COR-L47 (cell line): ENCODE measurements at places on chromosomes 13 and 19.
A peak's percentile ranks its signal among the peaks of the same experiment; 100 is the strongest.

DNA sequence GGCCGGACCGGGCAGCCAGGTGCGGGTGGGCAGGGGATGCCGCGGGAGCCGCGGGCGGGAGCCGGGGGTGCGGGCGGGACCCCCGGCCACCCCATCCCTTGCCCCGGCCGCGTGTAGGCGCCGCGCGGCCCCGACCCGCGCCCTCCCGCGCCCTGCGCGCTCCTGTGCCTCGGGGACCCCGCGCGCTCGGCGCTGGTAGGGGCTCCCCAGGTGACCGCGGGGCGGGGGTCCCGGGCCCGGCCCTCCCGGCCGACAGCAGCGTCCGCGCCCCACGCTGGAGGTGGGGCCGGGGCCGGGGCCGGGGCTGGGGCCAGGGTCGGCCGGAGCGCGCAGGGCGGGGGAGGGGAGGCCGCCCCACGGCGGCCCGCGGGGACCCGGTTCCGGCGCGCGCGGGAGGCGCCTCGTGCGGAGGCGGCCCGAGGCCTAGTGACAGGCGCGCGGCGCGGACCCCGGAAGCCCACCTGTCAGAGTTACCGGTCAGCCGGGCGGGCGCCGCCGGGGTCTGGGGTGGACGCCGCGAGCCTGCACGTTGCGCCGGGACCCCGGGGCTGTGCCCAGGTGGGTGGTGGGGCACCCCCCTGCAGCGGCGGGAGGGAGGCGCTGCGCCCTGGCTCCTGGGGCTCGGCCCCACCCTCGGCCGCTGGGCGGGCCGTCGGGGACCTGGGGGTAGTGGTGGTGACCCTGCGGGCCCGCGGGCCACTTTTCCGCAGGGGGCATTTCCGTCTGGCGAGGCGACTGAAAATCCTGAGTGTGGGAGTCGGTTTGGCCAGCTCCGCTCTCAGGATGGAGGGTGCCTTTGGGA lies 518 bp downstream of the TFDP1 start:
- DNase-seq, result peak; percentile 18

DNA sequence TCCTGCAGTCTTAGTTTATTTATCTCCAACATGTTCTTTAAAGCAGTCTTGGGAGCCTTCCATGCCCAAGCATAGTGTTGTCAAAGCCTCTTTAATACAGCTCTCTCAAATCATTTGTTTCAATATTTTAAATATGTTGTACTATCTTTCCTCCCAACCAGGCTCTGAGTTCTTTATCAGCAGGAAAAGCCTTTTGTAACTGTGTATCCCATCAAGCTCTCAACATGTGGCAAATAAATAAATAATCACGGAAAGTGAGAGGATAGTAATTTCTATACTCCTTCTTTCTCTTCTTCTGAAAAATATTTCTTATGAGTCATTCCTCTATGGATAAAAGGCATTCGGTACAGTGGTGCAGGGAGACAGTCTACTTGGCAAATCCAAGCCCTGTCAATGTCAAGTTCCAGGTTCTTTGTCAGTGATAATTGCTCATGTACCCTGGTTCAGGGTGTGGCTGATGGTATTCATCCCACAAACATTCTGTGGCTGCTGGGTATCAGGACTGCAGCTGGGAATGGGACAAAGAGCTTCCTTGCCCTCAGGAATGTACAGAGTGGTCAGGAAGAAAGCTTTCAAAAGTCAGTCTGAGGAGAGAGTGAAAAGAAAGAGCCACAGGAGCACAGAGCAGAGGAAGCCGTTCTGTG lies 384.3 kb downstream of the EFNB2 start:
- DNase-seq, result peak; percentile 47

GRCh38 chr19:41893899-41894298 lies 10.9 kb downstream of the ARHGEF1 start:
- DNase-seq, result no peak

DNA sequence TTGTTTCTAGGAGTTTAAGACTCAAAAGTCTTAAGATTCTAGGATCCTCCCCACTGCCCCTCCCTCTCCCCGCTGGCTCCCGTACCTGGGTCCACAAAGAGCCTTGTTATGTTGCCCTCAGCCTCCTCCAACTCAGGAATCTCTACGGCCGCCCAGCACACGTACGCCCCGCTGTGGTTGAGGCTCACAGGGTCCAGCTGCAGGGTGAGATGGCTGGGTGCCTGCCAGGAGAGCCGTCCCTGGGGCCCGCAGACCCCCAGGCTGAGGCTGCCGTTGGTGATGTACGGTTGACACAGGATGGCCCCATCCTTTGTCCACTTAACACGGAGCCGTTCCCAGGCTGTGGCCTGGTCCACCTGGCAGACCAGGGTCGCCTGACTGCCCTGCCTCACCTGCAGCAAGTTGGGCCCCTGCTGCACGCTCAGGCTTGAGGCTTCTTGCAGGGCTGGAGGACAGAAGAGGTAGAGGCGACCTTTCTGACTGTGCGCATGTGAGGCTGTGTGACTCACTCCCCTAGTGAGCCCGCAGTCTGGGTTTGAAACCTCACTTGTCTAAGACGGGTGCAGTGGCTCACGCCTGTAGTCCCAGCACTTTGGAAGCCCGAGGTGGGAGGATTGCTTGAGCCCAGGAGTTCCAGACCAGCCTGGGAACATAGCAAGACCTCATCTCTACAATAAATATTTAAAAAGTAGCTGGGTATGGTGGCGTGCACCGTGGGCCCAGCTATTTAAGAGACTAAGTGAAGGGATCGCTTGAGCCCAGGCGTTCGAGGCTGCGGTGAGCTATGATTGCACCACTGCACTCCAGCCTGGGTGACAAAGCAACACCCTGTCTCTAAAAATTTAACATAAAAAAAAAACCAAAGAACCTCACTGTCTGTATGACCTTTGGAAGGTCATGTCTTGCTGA lies 4.0 kb downstream of the TMIGD2 start:
- DNase-seq, result no peak

- DNase-seq, result no peak
Observed at GRCh38 chr19:35908973-35909683, 1.0 kb upstream of the TYROBP start.

DNA sequence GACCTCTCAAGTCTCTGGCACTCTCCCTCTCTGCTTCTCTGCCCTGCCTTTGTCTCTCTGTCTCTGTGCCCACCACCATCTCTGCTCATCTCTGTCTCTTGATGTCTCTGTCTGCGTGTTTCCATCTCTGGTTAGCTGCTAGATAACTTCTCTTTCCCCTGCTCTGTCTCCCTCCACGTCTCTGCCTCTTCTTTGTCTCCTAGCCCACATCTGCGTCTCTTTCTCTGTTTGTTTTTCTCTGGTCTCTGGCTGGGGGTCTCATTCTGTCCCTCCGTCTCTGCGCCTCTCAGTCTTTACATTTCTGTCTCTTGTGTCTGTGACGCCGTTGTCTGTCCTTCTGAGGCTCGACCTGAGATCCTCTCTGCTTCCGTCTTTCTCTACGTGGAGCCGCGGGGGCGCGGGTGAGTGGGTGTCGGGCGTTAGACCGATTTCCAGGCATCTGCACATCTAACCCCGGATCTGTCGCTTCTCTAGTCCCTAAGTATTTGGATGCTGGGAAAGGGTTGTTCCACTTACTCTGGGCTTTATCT lies 386 bp downstream of the GIPR start:
- no peak for DNase-seq

DNA sequence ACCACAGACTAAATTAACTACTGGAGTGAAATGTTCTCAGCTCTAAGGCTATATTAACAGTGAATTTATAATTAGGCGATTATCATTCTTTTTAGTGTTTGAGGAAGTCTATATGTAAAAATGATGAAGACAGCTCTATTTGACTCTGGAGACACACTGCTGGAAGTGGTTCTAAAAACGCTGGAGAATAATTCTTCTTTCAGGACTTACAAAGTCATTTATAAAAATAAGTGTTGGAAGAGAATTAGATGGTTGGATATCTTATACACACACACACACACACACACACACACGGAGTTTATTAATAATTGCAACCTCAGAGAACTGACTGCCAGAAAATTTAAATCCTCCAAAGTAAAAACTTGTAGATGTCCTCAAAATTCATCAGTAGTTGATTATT lies 1171.3 kb downstream of the EFNB2 start:
- no peak for DNase-seq

GRCh38 chr19:49361438-49362047 lies 673 bp downstream of the TEAD2 start:
- no peak for DNase-seq

DNA sequence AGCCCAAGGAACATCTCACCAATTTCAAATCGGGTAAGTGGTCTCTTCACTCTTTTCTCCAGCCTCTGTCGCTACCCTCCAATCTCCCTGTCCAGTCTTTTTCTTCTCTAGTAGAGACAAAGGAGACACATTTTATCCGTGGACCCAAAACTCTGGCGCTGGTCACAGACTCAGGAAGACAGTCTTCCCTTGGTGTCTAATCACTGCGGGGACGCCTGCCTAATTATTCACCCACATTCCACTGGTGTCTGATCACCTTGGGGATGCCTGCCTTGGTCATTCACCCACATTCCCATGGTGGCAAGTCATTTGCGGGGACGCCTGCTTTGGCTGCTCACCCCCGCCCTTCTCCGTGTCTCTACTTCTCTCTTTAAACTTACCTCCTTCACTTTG lies 13.8 kb upstream of the OR10H1 start:
- no peak for DNase-seq

GRCh38 chr13:38309397-38309796 lies 40.3 kb upstream of the UFM1 start:
- no peak for DNase-seq

- DNase-seq, result peak; percentile 40
Observed at GRCh38 chr13:99265821-99266426, 7.7 kb upstream of the GPR18 start.

DNA sequence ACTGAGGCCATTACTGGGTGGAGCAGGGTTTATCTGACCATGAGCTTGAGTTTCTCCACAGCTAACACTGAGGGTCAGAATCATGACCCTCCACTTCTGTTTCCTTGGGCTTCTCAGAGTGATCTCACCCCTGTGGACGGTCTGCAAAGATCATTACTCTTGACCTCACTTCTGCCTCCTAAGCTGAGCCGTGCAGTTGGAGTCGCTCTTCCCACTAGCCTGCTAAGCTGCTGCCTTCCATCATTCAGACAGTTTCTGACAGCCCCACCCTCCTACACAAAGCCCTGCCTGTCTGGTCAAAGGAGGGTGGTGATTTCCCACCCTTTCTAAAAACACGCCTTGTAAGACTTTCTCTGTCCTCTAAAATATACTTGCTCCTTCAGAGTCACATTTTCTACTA lies 9.3 kb upstream of the FRY start:
- no peak for DNase-seq

GRCh38 chr13:23547000-23547590 lies 23.1 kb upstream of the TNFRSF19 start:
- DNase-seq, result no peak

GRCh38 chr13:52787235-52787634 lies 47.6 kb upstream of the CNMD start:
- DNase-seq, result no peak

DNA sequence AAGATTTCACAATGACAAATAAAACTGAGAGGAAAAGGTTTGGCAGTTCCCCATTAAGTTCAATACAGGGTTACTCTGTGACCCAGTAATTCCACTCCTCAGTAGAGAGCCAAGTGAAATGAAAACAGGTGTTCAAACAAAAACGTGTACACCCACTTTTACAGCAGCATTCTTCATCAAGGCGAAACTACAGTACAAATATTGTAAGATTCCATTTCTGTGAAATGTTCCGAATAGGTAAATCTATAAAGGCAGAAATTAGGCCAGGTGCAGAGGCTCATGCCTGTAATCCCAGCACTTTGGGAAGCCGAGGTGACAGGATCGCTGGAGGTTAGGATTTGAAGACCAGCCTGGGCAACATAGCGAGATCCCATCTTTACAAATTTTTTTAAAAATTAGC lies 8.9 kb upstream of the GDF15 start:
- DNase-seq, result no peak

DNA sequence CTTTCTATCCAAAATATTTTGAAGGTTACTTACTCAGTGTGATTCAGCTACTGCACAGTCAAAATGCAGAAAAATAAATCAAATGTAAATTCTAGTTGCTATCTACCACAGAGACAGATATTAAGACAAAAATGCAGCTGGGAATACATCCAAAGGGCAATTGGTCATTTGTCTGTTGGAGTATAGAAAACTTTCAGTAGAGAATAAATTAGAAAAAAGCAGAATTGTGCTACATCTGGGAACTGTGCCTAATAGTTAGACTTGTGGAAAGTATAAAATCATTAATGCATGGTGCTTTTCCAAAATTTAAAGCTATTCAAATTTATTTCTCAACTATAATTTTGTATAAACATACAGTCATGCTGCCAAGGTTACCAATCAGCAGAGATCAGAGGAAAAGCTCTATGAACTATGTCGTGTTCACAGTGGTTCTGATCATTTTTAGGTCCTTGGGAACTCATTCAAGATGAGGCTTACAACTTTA lies 1635.8 kb downstream of the PCDH9 start:
- no peak for DNase-seq

- DNase-seq, result no peak
Observed at GRCh38 chr13:112716461-112716820, 26.6 kb downstream of the ATP11A start.

GRCh38 chr13:78764665-78765064 lies 105.7 kb upstream of the OBI1 start:
- no peak for DNase-seq

DNA sequence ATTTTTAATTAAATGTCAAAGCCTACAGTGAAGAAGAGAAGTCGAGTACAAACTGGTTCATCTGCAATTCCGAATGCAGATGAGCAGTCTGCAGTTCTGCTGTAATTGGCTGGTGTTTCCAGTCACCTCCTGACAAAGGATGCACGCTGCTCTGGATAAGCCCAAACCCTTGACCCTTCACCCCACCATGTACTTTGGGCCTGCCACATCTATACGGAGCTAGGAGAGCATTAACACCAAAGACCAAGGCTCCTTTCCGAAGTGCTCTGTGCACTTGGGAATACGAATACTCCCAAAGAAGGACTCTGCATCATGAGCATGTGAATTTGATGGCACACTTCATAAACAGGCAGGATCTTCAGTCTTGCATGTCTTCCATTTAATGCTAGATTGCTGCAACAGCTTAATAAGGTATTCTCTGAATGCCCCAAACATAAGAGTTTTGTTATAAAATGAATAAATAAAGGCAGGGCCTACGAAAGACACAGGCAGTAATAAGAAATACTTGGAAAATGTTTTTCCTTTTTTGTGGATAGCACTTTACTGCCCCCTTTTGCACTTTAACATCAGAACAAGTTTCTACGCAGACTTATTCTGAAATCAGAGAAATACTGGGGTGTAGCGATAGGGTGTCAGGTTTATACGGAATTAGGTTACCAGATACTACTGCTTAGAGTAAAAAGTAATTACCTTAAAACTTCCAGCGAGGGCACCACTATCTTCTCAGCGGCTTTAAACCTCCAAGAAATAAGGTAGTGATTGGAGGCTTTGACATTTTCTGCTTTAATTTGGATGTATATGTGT lies 15.0 kb downstream of the EFNB2 start:
- DNase-seq, result peak; percentile 37

DNA sequence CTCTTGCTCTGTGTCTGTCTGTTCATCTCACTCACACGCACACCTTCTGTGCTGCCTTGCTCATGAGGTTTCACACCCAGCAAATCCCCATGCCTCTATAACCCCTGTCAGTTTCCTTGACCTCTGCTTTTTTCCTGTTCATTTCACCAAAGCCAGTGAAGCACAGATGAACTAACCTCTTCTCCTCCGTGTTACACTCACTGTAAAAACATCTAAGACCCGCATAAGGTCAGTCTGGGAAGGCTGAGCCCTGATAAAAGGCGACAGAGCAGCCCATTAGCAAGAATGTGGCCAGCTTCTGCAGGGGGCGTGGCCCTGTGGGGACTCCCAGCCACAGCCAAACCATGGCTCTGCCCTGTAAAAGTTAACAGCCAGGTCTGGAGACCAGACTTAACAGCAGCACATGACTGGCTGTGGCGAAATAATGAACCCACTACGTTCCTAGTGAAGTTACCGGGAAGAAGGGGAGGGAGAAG lies 42.8 kb upstream of the NPAS1 start:
- DNase-seq, result no peak

- DNase-seq, result no peak
Observed at GRCh38 chr19:2503521-2504109, 27.7 kb downstream of the GADD45B start.
